ENCODE measurements at places on chromosomes 6 and 20. TPM values are rescaled to one million over a fixed set of nuclear protein-coding genes. Genes with fewer than 3 reads are reported as not detected.

Gene ARFGEF3
- polyA plus RNA-seq = 0.58 TPM

Gene IMPG1
- not detected for polyA plus RNA-seq

Gene PRPF6
- polyA plus RNA-seq = 31.0 TPM

DNA sequence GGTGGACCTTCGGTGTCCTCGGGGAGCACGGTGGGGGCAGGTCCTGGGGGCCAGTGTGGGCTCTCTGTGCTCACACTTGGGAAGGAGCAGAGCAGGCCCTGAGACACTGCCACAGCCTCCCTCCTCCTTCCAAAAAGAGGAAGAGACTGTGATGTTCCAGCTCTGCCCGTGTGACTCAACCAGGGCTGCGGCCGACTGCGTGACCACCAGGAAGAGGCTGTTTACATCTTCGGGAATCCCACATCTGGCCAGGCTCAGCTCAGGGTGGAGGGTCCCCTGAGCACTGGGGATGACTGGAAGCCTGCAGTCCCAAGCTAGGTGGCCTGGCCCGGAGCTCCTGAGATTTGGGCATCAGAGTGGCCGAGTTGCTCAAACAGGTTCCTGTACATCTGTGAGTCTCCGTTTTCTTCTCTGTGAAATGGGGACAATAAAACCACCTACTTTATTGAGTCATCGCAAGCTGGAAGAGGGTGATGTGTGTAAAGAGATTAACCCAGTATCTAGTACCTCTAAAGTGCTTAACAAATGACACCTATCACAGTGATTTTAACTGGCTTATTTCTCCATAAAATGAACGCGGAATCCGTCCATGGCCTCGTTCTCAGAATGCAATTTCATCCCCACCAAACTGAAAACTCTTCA, 242.1 kb downstream of the DLL1 start:
- peak; percentile 64 for DNase-seq

- DNase-seq = no peak
Observed at GRCh38 chr6:87287251-87287650, 35.1 kb upstream of the SMIM8 start.

DNA sequence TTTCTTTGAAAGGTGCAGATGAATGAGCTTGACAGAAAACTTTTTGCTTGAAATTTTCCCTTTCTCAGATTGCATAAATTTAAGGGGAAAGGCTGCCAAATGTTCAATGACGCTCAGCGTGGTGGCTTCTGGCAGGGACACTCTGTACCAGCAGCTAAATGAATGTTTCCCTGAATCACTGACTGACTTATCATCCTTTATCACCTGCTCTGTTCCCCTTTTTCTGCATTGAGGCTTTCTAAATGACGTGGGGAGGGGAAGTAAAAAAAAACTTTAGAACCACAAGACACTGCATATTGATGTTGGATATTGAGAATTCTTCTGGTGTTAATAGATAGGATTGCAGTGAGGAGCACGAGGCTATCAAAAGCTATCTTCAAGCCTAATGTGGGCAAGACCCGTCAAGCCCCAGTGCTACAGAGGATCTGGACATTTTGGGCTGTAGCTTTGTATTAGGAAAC, 46.9 kb upstream of the ENPP5 start:
- no peak for DNase-seq

DNA sequence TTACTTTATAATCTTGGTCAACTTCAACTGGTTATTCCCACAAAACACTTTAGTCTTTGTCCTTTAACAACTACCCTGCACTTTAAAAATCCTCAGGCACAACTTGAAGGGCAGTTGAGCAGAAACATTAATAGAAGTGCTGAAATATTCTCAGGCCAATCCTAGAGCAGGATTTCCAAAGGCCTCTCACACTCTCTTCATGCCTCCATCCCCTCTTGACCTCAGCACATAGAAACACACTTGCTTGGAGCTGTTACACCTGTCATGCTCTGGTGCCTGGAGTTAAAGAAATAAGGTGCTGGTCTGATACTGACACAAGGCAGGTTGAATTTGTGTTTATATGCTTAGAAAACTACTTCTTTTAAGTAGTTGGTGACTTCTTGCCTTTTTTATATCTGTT, 618.8 kb upstream of the POU3F2 start:
- no peak for DNase-seq

- DNase-seq = no peak
Observed at GRCh38 chr20:57630061-57630460, 9.8 kb upstream of the ZBP1 start.

GRCh38 chr6:26660000-26660361, 435 bp upstream of the ZNF322 start:
- DNase-seq = no peak

DNA sequence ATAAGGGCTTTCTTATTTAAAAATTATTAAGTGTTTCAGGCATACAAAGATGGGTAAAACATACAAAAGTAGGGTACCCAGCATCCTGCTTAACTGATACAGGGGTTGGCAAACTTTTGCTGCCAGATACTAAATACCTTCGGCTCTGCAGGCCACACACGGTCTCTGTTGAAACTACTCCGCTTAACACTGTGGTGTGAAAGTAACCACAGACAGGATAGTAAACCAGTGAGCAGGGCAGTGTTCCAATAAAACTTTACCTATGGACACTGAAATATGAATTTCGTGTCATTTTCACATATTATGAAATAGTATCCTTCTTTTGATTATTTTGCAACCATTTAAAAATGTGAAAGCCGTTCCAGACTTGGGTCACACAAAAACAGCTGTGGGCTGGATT, 92.4 kb downstream of the EYA2 start:
- no peak for DNase-seq
